Activated CD4-positive, alpha-beta T cell treated with anti-CD3 and anti-CD28 coated beads, Interleukin-2, amount 10 ng/mL, durations not matched to agents 24 days and 14 days (primary cell): ENCODE measurements at places on chromosomes 4 and X. TPM values are rescaled to one million over a fixed set of nuclear protein-coding genes. Genes with fewer than 3 reads are reported as not detected.

DNA sequence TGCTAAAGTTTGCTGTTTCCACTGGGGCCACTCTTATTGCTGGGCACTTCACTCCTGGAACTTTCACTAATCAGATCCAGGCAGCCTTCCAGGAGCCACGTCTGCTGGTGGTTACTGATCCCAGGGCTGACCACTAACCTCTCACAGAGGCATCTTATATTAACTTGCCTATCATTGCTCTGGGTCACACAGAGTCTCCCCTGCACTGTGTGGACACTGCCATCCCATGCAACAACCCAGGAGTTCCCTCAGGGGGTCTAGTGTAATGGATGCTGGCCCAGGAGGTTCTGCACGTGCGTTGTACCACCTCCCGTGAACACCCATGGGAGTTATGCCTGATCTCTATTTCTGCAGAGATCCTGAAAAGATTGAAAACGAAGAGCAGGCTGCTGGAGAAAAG is 41.8 kb upstream of the IQSEC2 start:
- no peak for DNase-seq

DNA sequence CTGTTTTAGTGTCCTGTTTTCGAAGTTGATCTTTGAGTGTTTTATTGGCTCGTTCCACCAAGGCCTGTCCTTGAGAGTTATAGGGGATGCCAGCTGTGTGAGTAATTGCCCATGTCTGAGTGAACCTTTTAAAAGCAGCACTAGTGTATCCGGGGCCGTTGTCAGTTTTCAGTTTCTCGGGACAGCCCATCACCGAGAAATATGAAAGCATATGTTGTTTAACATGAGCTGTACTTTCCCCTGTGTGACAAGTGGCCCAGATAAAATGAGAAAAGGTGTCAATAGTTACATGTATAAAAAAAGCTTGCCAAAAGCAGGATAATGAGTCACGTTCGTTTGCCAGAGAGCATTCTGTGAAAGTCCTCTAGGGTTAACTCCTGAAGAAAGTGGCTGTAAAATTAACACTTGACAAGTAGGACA is 48.6 kb upstream of the RASSF6 start:
- DNase-seq = no peak

BCAP31 gene
- 154 and 157 TPM in 2 replicates for total RNA-seq

GRCh38 chr4:65665771-65666523 is 4.3 kb downstream of the EPHA5 start:
- DNase-seq = no peak

GRCh38 chr4:8410641-8411271 is 29.8 kb downstream of the ACOX3 start:
- no peak for DNase-seq

RPL9 gene
- 1,785 and 1,789 TPM in 2 replicates for total RNA-seq
